Dorsolateral prefrontal cortex (tissue), 122 donors: ENCODE measurements at places on chromosomes 7 and 10.

DNA sequence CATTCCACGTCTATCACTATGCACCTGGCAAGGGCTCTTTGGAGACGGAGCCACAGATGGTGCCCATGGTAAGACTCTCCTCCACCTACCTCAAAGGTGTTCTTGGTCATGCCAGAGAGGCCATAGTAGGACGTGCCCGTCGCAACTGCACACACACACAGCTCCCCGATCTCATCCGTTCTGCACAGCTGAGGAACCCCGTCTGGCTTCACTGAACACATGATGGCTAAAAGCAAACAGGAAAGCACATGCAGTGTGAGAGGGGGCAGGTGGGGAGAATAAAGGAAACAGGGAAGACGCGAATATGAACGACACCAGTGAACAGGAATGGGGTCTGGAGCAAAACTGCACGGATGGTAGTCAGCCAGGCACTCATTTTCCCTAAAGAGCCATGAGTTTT is 230.9 kb downstream of the ZMYND11 start:
- DNase-seq, result no peak

DNA sequence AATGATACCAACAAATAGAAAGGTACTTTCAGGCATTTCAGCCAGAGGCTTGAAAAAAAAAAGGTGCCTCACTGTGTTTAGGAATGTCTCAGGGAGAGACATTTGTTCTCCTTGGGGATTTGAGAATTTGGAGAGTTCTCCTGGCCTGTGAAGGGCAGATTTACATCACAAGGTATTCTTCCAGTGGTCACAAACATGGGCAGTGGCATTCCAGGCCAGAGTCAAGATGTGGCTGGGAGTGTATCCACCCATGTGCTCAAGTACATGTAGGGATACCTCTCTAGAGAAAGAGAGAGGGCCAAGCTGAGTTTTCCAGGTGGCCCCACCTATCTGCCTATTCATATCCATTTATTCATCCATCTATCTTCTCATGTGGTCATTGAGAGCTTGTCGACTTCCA is 253.8 kb downstream of the LRMDA start:
- no peak for DNase-seq

GRCh38 chr10:137031-137430 is 1.8 kb downstream of the ZMYND11 start:
- DNase-seq, result no peak

- DNase-seq, result no peak
Observed at GRCh38 chr7:56375173-56375572, 259.0 kb upstream of the NUPR2 start.

- DNase-seq, result no peak
Observed at GRCh38 chr7:22109761-22110160, 164.1 kb upstream of the CDCA7L start.

GRCh38 chr10:69819716-69820506 is 18.2 kb downstream of the COL13A1 start:
- DNase-seq, result no peak

GRCh38 chr7:105782391-105783042 is 93.9 kb downstream of the ATXN7L1 start:
- DNase-seq, result no peak

GRCh38 chr7:101243646-101244374 is 1.1 kb downstream of the FIS1 start:
- no peak for DNase-seq

DNA sequence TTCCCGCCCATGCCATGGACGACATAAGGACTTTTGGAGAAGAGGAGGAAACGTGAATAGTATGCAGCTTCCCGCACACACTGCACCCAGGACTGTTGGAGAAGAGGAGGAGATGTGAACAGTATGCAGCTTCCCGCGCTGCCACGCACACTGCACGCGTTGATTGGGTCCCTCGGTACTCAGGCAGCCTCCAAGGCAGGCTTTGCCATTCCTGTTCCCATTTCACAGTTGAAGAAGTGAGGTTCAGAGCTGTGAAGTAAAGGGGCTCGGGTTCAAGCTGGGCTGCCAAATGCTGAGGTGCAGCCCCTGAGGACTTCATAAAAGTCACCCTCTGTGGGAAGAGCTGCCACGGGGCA is 147.9 kb upstream of the FAM20C start:
- no peak for DNase-seq

DNA sequence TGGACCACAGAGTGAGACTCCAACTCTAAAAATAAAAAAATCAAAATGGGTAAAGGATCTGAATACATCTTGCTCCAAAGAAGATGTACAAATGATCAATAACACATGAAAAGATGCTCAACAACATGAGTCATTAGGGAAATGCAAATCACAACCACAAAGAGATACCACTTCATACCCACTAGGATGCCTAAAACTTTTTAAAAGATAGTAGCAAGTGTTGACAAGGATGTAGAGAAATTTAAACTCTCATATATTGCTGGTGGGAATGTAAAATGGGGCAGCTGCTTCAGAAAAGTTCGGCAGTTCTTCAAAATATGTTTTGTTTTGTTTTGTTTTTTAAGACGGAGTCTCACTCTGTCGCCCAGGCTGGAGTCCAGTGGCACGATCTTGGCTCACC is 45.7 kb upstream of the GTF2IRD1 start:
- DNase-seq, result no peak

DNA sequence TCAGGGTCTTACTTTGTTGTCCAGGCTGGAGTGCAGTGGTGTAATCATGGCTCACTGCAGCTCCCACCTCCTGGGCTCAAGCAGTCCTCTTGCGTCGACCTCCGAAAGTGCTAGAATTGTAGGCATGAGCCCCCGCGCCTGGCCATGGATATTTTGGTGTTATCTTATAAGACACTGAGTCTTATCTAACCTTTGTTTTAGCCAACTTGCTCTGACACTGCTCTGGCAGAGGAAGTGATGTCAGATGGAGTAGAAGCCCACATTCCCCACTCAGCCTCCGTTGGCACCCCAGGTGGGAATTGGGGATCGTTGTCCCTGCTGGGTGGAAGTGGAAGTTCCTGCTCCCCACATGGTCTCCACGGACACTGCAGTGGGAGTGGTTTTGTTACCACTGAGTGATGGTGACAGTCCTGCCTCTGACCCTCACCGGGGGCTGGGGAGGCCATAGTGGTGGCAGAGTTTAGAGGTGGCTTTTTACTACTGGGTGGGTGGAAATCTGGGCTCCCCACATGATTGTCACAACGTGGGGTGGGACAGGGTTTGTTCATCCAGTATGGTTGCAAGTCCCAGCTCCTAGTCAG is 98.9 kb downstream of the ANKRD61 start:
- DNase-seq, result no peak

GRCh38 chr10:132654121-132654571 is 116.6 kb downstream of the INPP5A start:
- DNase-seq, result no peak

DNA sequence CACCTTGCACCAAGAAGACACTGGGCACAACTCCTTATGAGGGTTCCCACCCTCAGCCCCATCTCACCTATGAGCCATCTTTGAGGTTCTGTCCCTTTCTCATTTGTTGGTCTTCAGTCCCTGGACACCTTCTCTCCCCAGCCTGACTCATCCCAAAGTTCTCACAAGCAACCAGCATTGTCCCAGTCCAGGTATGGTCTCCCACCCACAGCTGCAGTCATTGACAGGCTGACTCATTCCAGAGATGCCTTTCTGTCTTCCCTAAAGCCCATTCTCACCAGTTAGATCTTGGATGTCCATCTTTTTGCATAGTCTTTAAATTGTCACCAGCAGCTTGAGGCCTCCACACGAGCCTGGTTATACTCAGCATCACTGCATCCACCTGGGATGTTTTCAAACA is 26.7 kb upstream of the BMPR1A start:
- DNase-seq, result no peak

- DNase-seq, result no peak
Observed at GRCh38 chr7:149731207-149731955, 42.0 kb downstream of the ZNF467 start.

GRCh38 chr10:132497063-132497680 is 40.4 kb upstream of the INPP5A start:
- no peak for DNase-seq

DNA sequence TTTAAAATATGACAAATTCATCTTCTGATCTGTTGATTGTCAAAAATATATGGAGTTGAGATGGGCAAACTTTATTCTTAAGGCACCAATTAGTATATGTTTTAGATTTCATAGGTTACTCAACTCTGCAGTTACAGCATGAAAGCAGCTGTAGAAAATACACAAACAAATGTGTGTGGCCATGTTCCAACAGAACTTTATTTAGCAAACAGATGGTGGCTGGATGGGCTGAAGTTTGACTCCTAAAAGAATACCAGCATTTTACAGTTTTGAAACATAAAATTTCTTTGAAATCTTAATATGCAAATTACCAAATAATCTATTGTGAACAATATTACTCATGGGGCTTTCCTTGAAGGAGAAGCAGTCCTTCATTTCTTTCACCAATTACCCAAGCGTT is 1206.0 kb upstream of the LRRTM3 start:
- DNase-seq, result no peak

DNA sequence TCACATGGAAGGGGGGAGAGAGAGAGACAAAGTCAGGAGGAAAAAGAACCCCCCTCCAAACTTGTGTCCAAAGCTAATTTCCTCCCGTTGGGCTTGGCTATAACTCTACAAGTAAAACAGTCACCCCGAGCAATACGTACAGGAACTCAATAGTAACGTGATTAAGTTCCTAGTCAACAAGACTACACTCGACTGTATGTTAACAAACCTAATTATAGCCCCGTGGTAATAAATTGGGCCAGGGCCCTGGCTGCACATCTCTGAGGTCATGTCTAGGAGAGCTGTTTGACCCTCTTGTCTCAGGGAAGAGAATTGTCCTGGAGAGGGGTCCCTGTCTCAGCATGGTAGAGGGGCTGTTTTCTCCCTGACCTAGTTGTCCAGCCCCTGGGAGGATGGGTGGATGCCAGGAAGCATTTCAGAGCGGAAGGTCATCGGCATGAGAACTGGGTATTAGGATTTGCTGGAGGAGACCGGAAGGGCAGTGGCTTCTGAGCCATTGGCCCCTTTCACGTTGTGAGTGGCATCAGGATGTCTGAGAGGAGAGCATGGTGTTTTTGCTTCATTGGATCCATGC is 60.2 kb upstream of the COMTD1 start:
- no peak for DNase-seq

DNA sequence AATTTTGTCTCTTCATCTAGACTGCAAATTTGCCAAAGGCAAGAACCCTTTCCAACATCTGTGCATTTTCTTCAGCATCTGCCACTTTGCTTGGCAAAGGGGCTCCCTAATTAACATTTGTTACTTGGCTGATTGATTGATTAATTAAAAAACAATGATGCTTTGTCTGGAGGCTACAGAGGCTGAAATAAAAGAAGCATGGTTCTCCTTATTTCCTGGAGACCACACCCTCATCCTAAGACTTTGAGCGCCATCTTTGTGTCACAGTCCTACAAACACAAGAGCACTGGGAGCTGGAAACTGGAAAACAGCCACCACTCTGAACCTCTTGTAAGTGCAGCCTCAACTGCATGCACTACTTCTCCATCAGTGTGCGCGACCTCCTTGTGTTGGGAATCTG is 189.2 kb downstream of the C7orf25 start:
- no peak for DNase-seq

DNA sequence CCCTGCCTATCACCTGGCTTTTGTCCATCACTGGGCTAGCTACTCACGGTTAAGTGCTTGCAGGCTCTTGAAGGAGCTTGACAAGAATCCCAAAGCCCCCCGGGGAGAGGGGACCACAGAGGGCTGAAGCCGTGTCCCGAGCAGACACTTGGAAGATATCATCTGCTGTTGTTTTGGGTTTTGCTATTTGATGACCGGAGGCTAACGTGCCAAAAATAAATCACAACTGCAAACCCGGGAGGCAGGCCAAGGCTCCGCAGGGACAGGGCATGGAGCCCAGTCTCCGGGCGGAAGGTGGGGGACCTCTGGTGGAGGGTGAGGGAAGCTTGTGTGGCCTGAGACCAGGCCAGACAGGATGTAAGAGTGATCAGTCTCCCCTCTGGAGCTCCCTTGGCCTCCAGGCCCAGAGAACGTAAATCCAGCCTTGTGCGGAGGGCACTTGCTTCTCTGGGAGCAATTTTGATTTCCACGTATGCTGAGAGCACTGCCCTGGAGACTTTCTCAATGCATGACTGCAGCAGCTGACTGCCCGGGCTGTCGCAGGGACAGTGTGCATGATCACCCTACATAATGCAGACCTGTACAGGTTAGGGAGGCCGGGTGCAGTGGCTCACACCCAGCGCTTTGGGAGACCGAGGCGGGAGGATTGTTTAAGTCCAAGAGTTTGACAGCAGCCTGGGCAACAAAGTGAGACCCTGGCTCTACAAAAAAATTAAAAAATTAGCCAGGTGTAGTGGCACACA is at the start of gene PHKG1:
Gene PHKG1, minus strand, starts transcription at position 164 of the 743 bp plus-strand sequence. CDS start 4,011 bp downstream, outside the sequence.
- peak; percentile 88 for DNase-seq

DNA sequence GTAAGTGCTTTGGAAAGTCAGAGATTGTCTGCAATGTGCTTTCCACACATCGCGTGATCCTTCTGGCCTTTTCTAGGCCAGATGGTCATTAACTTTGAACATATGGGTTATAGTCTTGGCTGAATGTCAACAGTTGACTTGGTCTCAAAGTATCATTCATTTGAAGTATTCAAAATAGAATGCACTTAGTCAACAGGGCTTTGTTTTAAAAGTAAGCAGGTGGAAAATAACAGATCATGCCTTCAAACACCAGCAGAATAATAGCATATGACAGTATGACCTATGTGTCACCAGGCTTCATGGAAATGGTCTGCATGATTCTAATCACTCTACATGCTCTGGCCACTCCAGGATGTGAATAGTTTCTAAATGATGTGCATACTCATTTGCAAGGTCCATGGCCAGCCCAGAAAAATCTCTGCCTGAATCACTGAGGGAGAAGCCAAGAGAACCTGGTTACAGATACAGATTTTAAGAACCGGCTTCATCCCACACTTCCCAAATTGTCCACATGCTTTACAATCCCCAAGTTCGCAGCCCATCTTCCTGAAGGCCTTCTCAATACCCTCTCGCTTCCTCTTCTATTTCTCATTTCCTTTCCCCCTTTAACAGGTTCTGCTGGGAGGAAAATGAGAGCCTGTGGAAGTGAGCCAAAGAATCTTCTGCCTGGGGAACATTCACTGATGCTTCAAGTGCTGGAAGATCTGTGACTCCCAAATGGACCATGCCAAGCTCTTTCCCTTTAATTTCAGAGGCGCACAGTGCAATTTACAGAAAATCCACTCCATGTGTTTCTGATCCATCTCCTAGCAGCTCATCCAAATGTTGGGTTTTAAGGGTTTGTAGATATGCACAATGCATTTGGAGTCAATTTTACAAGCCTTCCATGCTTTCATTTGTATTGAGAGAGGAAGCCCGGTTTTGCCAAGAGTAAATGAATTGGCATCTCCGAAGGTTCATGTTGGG is 122.8 kb upstream of the GDF10 start:
- DNase-seq, result no peak

GRCh38 chr7:50837965-50838364 is 55.3 kb upstream of the GRB10 start:
- no peak for DNase-seq

DNA sequence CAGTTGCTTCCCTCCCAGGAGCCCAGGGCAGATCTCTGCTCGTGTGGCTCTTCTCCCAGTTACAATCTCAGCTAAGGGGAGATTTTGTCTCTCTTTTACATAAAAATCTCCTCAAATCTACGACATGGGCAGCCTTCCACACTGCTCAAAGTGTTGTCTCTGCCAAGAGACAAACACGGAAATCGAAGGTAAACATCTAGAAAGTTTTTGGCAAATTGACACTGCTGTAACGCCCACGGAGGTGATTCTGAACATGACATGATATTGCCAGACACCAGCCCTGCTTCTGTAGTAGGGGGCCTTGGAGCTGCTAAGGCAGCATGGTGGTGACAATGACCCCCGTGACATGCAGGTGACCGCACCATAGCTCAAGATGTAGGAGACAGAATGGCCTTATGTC is 128.3 kb downstream of the CCDC3 start:
- DNase-seq, result no peak
